ENCODE measurements at places on chromosomes 6 and 20.

- peak; percentile 17 for DNase-seq
Measured at GRCh38 chr20:32674362-32674789, 635 bp upstream of the C20orf203 start.

GRCh38 chr6:128491610-128492206 lies 28.7 kb downstream of the PTPRK start:
- no peak for DNase-seq

DNA sequence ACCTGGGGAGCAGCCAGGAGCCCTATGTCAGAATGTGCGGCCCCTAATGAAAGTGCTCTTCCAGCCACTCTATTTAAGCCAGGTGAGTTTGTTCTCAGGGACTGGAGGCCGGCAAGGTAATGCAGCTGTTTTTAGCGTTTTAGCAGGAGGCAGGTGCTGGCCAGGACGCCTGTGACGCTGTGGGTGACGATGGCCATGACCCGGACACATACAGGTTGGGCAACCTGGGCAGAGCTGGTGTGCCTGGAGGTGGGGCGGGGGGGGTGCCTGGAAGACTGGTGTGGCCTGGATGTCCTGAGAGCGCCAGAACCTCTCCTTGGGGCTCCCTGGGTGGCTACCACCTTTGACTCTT lies 51.7 kb downstream of the RBM38 start:
- no peak for DNase-seq

GRCh38 chr20:19012676-19013075 lies 199.1 kb downstream of the SCP2D1 start:
- no peak for DNase-seq

- no peak for DNase-seq
Measured at GRCh38 chr6:151690303-151690702, 117.2 kb upstream of the ESR1 start.

DNA sequence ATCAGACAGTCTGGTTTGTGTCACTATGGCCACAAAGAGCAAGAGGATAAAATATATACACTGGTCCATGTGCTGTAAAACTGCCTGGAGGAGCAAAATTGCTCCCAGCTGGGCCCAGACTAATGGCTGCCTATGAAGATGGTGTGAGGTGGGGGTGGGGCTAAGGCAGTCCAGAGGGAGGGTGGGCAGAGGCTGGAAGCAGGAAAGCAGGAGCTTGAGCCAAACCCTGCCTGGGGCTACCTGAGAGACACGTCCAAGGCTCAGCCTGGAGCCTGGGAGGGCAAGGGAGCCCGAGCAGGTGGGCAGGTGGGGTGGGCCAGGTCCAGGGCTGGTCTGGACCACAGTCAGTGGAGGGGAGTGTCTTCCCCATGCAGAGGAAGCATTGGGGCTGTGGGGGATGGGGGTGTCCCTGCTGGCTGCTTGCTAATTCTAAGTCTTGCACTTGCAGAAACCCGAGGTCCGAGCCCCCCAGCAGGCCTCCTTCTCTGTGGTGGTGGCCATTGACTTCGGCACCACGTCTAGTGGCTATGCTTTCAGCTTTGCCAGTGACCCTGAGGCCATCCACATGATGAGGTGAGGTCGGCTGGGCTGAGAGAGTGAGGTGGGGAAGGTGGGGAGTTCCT lies 9.5 kb downstream of the HSPA12B start:
- no peak for DNase-seq

DNA sequence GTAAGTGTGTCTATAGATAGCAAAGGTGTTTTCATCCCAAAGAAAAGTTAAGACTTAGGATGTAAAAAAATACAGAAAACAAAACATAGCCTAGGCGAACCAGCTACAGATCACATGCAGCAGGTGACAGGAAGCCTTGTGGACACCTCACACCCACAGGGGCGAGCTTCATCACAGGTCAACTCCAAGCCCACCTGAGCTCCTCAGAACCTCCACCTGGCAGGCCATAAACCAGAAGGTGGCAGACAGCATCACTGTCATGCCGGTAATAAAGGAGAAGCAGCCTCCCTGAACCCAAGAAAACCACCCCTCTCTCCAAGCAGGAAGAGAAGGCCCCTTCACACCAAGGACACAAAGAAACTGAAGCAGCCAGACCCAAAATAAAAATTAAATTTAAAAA lies 1.0 kb downstream of the RALGAPA2 start:
- no peak for DNase-seq

GRCh38 chr20:57443349-57444265 lies 52.4 kb downstream of the RBM38 start:
- DNase-seq, result no peak

GRCh38 chr6:14283600-14284235 lies 166.1 kb downstream of the CD83 start:
- DNase-seq, result no peak

GRCh38 chr6:84466511-84466910 lies 239.1 kb upstream of the CEP162 start:
- peak; percentile 6 for DNase-seq

DNA sequence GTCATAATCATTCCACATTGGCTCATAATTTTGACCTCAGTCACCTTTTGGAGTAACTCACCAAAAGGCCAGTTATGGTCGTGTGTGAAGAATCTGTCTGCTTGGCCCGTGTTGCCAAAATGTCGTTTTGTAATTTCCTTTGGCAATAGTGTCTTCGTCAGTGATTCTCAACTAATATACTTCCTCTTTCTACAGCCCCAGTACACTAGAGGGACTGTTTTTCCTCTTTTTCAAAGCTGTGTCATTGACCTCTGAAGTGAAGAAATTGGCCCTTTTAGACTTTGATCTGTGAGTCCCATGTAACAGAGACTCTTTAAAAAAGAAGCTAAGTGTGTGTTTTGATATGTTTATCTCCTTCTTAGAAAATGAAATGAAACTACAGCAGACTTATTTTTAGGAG lies 5.2 kb downstream of the FOXO3 start:
- no peak for DNase-seq

GRCh38 chr6:149231778-149232177 lies 85.7 kb upstream of the TAB2 start:
- DNase-seq, result no peak

- DNase-seq, result no peak
Measured at GRCh38 chr6:122838060-122838780, 49.2 kb downstream of the SMPDL3A start.

GRCh38 chr20:17445543-17445942 lies 85.6 kb downstream of the BFSP1 start:
- DNase-seq, result no peak

- no peak for DNase-seq
Measured at GRCh38 chr6:133360194-133360593, 119.0 kb downstream of the EYA4 start.

- DNase-seq, result no peak
Measured at GRCh38 chr20:22459754-22460153, 124.6 kb downstream of the FOXA2 start.

DNA sequence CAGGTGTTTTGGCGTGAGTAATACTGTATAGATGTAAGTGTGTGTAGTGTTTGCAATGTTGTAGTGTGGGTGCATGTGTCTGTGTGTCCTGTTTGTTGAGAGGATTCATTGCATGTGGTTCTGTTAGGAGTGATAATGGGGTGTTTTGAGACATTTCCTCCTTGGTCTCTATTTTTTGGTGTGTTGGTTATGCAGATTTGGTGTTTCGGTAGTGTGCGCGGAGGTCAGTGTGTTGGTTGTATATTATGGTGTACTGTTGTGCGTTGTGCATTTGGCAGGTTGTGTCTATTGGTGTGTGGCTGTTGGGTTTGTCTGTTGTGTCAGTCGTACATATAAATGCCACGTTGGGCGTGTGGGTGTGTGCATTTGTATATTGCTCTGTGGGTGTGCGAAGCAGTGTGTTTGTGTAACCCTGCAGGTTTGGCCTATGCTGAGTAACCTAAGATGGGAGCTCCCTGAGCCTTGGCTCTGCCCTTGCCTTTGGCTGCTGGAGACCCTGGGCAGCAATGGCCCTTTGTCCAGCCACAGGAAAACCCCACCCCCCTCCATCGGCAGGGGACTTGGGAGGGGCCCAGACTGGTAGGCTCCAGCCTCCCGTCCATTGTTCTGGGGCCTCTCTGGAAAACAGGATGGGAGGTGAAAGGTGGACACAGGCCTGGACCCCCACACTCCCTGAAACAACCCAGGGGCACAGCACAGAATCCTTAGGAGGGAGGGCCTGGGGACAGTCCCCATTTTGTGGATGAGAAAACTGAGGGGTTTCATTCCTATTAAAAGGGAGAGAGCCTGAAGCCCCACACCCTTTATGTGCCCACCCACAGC lies 10.3 kb upstream of the ID1 start:
- DNase-seq, result no peak

DNA sequence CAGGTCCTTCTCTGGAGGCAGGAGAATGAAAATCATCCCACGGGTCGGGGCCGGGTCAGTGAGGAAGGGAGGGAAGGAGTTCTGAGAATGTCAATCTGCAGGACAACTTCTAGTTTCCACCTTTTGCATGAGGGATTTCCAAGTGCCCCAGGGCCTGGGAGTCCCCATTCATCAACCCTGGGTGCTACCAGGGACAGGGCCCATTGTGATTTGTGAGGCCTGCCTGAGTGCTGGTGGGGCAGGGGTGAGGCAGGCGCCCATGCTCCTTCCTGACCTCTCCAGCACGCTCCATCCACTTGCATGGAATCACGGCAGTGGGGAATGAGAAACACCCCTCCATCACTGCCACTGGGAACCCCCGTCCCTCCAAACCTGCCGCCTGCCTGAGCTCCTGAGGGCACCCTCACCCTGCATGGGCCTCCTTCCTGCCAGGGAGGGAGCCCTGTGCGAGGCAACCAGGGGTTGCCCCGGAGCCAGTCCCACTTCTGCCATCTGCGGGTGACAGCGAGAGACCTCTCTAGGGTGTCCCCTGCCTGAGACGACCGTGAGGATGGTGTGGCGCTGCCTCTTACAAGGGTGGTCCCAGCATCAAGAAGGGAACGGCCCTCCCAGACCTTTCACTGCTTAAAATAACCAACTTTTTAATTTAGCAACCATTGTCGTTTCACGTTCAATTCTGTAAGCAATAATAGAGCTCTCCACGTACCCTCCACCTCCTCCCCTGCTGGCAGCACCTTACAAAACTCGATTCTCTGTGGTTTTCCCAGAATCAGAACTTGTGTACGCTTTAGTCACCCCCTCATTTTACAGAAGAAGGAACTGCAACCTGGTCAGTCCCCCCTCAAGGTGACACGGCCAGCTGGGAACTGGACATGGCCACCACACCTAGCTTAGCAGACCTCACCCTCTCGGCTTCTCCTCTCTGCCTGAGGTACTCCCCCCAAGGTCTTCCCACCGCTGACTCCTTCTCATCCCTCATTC lies 28.6 kb downstream of the PMEPA1 start:
- DNase-seq, result no peak

DNA sequence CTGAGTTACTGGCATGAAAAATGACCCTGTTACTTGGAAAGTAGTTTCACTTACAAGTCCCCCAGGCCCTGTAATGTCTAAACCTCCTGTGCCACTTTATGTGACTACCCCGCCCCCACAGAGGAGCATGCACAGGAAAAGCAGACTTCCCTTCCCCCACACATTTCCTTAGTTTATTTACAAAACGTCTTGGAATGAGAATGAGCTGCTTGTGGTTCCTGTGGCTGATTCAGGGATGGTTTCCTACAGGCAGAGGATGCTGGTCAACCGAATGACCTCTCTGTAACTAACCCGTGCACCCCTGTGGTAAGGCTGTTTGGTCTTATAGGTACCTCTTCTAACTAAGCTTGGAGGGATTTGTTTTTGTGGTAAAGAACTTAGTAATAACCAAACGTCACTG lies 28.5 kb downstream of the RSPO3 start:
- DNase-seq, result no peak

Measured in LNCaP clone FGC (cell line).